NCI-H510A (cell line): ENCODE measurements at places on chromosomes 3 and 15.

DNA sequence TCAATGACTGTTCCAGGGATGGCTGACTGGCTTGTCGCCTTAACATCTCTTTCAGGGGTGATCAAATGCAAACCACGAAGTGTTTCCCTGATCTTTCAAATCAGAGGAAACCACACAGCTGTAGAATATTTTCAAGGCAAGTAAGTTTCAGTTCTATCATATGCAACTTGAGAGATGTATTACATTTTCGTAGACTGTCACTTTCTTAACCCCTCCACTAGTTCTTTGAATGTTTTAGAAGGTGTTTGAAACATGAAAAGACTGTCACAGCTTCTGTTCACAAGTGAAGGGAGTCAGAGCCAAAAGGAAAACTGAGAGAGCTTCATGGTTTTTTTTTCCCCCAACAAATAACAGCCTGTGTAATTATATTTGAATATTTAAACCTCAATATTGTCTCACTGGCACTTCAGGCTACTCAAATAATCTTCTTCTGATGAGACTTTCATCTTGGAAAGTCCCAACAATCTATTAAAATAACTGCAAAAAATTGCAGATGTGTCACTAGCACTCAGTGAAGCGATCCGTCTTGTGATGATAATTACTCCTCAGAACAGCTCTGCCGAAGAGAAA is 25.9 kb upstream of the CAPN7 start:
- no peak for DNase-seq

- DNase-seq: no peak
These were observed 15.4 kb downstream of the CDV3 start for GRCh38 chr3:133588784-133589465.

DNA sequence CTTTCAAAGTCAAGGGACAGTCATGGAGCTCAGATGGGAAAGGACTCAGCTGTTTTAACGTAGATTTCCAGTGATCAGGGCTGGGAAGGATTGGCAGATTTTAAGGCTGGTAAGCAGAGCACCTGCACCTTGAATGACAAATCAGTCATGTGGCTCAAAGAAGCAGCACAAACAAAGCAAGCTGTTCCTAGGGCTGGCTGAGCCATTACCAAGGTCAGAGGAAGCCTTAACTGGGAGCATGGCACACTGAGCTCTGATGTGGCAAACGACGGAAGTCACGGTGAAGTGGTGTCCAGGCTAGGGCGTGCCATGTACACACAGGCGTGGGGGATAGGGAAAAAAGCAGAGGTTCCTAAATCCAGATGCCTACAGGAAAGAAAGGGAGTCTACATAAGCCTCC is 84.6 kb upstream of the PFN2 start:
- DNase-seq: peak; percentile 45

GRCh38 chr15:66565741-66566144 is at the start of gene LCTL:
LCTL (minus strand) TSS chr15:66565998; CDS start chr15:66565365, 633 bp downstream.
- DNase-seq: no peak

GRCh38 chr3:189570916-189571315 is 60.3 kb upstream of the TP63 start:
- no peak for DNase-seq

GRCh38 chr3:15290736-15291135 is 41.6 kb downstream of the SH3BP5 start:
- no peak for DNase-seq

DNA sequence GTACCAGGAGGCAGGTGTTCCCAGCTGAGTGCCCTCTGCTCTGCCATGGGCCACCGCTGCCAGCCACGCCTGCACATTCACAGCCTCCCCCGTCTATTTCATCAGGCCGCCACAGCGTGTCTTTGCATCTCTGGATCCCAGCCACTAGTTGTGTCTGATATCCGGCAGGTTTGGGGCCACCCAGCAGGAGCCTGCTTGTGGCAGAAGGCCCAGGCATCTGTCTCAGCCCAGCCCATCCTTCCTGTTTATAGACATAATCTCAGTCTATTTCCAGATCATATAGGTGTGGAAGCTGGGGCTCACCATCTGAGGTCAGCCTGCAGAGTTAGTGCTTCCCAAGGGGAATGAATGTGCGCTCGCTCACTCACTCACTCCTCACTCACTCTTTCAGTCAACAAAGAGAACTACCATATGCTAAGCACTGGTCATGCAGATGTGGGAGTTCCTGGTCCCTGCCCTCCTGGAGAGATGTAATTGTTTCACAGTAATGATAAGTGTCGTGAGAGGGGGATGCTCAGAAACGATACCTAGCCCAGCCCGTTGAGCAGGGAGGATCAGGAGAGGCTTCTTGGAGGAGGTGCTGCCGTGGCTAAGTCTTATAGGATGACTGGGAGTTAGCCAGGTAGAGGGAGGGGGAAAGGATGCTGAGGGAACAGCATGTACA is 60.6 kb downstream of the FGD5 start:
- DNase-seq: no peak

DNA sequence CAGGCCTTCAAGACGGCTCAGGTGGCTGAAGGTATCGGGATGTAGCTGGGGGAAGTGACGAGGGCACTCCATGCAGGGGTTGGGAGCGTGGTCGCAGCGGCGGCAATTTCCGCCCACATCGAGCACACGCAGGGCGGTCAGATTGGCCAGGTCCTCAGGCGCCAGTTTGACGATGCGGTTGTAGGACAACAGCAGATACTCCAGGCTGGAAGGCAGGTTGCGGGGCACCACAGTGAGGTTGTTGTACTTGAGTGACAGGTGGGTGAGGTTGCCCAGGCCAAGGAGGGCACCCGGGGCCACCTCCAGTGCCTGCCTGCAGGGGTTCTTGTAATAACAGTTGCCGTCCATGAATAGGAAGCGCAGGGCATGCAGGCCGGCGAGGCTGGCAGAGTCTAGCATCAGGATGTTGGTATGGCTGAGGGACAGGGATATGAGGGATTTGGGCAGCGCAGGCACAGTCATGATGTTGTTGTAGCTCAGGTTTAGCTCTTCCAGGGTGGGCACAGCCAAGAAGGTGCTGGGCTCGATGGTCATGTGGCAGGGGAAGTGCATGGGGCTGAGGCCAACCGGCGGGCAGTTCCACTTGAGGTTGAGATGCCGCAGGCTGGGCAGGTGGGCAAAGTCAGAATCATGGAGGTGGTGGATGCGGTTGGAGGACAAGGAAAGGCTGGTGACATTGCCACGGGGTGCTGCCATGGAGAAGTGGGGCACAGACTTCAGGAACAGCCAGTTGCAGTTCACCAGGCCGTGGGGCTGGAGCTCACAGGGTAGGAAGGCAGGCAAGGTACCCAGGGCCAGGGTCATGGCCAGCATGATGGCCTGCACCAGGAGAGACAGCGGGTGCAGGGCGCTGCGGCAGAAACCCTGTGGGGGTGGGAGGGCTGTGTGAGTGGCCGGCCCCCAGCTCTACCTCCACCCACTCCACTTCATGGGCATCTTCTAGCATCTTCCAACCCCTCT is 1.7 kb downstream of the TLR9 start:
- DNase-seq: no peak

GRCh38 chr15:70812827-70813364 is 41.1 kb downstream of the LARP6 start:
- no peak for DNase-seq
